Activated CD4-positive, CD25-positive, alpha-beta regulatory T cell treated with anti-CD3 and anti-CD28 coated beads, Interleukin-2, amount 50 U/mL, for 24 hours (primary cell): ENCODE measurements at places on chromosomes 5 and 9.

DNA sequence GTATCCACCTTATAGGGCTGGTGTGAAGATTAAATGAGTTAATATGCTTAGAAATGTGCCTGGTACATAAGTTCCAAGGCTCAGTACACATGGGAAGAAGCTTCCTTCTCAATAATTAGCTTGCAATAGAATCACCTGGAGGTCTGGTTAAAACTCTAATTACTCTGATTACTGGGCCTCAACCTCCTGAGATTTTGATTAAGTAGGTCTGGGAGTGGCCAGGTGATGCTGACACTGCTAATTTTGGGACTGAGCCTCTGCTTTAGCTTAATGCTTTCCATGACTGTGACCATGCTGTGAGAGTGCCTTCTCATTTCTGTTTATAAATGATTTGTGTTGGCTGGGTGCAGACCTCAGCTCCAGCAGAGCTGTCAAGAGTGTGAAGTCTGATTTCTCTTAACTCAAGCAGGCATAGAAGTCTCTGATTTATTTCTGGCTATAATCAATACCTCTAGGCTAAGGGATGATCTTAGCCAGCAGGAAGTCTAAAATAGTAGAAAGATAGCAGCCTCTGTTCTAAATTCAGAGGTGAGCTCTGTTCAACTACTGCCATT, 85.3 kb upstream of the ZNF608 start:
- ATAC-seq: no peak

DNA sequence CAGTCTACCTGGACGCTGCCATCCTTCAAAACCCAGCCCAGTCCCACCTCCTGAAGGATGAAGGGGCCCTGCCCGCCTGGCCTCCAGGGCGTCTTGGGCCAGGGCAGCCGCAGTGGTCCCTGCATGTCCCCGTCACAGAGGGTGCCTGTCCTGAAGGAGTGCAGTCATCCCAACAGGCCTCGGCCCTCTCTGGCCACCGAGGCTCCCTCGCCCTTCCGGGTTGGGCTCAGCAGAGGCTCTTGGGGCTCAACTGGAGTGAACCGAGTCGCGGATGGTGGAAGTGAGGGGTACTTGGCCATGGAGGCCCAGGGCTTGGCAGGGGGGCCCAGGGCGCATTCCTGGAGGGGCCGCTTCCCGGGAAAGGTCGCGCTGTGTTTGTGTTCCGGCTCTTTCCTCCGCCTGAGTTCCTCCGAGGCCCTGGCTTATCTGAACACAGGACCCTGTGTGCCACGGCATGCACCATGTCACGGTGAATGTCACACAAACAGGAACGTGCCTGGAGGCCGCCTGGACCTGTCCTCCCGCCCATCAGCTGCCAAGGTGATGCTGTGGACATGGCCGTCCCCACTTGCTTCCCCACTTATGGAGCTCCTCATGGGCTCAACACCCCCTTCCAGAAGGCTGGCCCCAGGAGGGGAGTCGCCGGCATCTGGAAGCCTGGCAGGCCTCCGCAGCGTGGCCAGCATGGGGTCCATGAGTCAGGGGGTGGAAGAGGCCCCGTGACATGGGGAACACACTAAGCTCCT, 25.7 kb upstream of the OBP2B start:
- no peak for ATAC-seq

GRCh38 chr5:173454361-173454735, 126.1 kb upstream of the STC2 start:
- ATAC-seq: no peak

DNA sequence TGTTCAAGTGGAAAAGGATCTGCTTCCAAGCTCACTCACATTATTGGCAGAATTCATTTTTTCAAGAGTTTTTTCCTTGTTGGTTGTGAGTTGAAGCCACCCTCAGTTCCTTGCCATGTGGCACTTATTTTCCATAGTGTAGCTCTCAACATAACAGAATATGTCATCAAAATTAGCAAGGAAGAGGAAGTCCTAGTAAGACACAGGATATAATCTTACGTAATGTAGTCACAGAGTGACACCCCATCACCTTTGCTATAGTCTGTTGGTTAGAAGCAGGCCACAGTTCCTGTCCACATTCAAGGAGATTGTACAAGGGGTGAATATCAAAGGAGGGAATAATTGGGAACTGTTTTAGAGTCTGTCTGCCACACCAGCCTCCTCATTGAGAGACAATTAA, 15.7 kb downstream of the IRGM start:
- ATAC-seq: no peak

GRCh38 chr5:168137265-168137664, 154.2 kb upstream of the WWC1 start:
- ATAC-seq: no peak

- ATAC-seq: no peak
Measured at GRCh38 chr9:104850786-104851545, 77.0 kb downstream of the ABCA1 start.

GRCh38 chr9:89721176-89721700, 116.4 kb downstream of the GADD45G start:
- ATAC-seq: no peak

DNA sequence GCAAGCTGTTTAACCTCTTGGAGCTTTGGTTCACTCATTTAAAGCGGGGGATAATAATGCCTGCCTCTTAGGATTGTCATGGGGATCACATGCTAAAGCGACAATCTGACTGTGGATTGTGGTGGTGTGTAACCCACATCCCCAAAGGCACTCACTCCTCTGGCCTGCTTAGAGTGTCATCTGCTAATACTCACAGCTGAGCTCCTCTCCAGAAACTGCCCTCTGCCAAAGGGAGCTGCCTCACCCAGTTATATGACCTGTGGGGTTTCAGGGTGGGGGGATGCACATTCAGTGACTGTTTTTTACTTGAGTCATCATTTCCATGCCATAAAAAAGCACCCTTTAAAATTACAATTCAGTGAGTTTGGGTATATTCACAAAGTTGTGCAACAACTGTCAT, 110.0 kb upstream of the SPOCK1 start:
- ATAC-seq: no peak

GRCh38 chr9:21002040-21002439, 29.4 kb downstream of the HACD4 start:
- ATAC-seq: no peak

DNA sequence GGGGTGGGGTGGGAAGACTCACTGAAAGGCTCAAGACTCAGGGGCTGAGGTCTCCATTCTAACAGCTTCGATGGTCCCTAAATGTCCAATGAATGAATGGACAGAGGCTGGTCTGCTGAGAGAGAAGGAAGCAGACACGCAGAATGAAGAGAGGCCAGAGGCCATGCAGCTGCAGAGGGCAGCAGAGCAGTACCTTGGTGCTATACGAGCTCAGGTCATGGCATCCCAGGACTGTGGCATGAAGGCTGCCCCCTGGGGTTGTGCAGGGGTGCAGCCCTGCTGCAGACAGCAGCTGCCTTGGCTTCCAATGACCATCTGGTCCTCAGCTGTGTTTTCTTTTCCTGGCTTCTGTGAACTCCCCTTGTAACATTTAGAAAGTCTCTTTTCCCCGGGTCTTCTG, 15.2 kb upstream of the CORO2A start:
- no peak for ATAC-seq

- no peak for ATAC-seq
Measured at GRCh38 chr5:169956756-169957155, 23.5 kb downstream of the INSYN2B start.

DNA sequence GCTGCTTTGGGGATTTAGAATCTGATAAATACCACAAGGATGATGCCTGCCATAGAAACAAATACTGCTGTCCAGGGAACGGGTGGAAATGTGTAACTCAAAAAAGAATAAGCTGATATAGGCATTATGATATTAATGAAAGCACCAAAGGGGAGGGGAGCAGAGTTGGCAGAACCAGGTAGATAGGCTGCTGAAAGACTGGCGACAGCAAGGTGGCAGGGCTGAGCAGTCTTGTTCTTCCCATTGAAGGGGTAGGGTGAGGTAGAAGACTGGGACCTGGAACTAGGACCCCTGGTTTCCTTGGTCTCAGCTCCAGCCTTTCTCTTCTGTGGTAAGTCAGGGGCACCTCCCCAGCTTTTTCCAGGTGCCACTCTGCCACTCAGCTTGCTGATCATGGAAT, 31.4 kb upstream of the TMOD1 start:
- ATAC-seq: no peak

- peak; percentile 8 for ATAC-seq
Measured at GRCh38 chr9:26954050-26954508, 2.1 kb upstream of the IFT74 start.

- ATAC-seq: no peak
Measured at GRCh38 chr5:127840198-127840524, 137.0 kb downstream of the CCDC192 start.

GRCh38 chr5:33470544-33470943, 29.8 kb downstream of the TARS1 start:
- ATAC-seq: no peak

DNA sequence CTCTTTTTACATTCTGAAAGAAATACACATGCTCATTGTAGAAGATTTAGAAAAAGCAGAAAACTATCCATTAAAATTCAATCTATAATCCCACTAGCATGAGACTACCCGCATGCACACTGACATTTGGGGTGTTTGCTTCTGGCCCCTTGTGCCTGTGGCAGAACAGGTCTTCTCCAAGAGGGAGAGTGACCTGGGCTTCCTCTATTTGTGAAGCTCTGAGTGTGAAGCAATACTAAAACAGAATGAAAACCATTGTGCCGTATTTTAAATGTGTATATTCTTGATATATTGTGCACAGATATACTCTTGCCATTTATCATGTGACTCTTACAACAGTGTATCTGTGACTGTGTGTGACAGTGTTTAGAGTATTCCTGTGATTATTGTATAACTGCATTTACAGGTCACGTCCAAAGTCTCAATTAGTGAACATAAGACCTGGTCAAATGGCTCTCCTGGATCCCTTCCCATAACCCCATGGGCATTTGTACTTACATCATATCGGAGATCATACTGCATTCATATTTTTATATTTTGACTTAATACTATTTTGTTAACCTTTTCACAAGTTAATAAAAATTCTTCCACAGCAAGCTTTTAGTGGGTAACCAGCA, 14.7 kb upstream of the CPEB4 start:
- ATAC-seq: no peak

GRCh38 chr9:133690081-133690561, 48.0 kb downstream of the SARDH start:
- no peak for ATAC-seq

DNA sequence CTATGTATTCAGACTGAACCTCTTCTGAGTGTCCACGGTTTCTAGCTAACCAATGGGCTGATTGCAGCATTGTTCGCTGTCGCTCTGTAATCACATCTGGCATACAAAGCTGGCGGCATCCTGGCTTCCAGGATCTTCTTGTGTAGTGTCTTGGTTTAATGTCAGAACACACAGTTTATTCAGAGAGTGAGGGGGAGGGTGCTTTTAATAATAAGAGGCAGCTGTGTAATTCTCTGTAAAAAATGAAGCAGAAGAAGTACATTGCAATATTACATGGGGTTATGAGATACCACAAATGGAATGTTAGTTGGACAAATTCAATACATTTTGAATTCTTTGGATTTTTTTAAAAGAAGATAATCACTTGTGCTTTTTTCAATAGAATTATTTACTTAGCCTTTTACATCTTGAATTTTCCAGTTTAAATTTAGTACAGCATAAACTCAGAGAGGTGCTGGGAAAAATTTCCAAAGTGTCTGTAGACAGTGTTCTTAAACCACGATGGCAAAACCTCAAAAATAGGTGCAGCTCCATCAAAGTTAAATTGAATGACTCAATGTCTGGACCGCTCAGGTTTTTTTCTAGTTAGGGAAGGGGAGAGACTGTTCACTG, 206.0 kb downstream of the PCSK1 start:
- no peak for ATAC-seq

GRCh38 chr5:5360941-5361520, 61.4 kb upstream of the ICE1 start:
- no peak for ATAC-seq

DNA sequence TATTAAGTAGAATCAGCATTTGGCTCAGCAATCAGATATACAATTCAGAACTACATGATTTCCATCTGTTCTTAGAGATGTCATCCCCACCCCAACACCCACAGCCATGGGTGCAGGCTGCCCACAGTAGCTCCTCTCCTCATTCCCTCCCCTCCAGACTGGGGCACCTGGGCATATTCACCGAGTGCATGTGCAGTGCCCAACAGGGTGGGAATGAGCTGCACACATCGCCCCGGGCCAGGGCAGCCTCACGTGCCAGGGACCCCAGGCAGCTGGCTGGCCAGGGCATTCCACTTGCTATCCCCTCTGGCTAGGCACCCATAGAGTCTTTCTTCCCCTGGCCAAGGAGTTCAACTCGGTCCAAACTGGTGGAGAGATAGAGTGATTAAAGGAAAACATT, 461.9 kb upstream of the NUDT12 start:
- ATAC-seq: no peak

DNA sequence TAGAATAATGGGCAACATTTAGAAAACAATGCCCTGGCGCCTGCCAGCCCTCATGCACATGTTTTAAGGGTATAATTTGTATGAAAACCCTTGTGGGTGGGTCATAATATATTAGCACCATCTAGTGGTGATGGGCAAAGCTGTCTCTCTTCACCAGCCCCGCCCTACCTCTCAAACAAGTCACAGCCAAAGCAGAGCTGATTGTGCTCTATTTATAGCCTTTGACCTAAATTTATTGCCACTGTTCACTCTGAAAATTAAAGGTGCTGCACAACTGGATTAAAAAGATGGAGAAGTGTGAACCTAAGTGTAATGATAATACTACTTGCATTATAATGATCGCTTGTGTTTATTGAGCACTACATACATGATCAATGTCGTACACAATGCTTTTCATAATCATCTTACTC, 131.9 kb upstream of the ANKH start:
- ATAC-seq: peak; percentile 94

GRCh38 chr5:36058776-36059175, 7.9 kb downstream of the UGT3A2 start:
- ATAC-seq: no peak

DNA sequence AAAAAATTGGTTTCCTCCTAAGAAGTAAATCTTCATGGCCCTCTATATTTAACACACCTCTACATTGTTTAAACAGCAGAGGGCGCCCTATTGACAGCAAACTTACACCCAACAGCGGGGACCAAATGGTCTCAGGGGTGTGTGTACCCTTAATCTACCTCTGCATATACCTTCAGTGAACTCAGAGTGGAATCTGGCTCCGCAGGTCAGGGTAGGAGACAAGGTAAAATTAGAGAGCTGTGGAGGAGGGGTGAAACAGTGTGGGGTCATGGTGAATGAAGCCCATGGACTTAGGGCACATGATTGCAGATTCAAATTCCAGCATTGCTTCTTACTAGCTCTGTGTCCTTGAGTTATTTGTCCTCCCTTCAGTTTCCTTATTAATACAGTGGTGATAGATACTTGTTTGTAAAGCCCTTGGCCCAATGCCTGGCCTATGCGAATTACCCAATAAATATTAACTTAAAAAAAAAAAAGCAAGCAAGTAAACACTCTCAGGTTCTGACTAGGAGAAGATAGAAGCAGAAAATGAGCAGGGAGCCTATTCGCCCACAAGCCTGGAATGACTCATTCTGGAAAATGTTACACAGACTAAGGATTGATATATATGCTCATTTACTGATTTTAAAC, 122.9 kb downstream of the CAVIN4 start:
- ATAC-seq: no peak

GRCh38 chr9:37574241-37574721, 1.9 kb downstream of the FBXO10 start:
- ATAC-seq: no peak
